Smooth muscle cell of the brain vasculature (primary cell): ENCODE measurements at places on chromosomes 2 and 18.

DNA sequence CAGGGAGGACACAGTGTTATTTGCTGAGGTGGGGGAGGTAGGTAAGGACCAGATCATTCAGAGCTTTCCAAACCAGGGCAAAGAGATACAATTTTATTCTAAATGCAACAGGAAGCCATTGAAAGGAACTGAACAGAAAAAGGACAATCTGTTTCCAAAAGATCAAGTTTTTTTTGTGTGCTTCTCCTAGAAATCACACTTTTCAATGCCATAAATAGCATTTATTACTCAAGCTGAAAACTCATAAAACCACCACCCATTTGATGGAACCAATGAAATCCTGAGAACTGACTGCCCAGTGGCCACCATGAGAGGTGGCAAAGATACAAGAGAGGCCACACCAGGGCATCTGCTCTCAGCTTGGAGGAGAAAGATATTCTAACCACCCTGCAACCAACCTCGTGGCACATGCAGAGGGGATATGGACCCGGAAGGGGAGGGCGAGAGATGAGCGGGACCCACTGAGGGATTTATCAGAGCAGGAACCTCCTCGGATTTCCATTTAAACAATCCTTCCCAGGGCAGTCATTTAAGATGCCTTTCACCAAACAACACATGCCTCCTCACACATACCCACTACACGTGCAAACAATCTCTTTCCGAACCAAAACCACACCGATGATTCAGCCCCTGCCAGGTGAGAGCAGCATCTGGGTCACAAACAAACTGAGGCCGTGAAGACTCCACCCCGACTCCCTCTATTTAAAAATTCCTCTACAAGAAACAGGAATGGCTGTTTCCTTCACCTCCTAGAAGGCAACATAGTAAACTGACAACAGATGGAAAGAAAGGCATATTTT lies 8.8 kb downstream of the CYB5A start:
- no peak for DNase-seq

DNA sequence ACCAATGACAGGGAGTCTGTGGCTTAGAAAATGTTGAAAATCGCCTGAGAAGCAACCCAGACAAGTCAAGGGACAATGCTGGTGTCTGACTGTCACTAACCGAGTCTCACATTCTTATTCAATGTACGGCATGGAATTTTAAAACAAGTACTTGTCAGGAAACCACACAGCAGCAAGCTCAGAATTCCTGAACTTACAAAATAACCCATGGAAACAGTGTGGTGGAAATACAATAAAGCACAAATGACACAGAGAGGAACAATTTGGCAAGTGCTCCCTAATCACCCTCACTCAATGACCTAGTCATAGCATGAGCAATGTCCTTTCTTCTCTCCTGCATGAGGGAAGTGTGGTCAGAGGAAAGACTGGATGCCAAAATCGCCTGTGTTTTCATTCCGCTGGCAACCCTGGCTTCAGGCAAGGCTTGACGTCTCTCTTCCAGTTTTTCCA lies 154.0 kb downstream of the SATB2 start:
- DNase-seq: no peak

GRCh38 chr2:20526708-20527107 lies 79.8 kb downstream of the RHOB start:
- no peak for DNase-seq

GRCh38 chr18:79197531-79197930 lies 128.3 kb downstream of the ATP9B start:
- DNase-seq: no peak

DNA sequence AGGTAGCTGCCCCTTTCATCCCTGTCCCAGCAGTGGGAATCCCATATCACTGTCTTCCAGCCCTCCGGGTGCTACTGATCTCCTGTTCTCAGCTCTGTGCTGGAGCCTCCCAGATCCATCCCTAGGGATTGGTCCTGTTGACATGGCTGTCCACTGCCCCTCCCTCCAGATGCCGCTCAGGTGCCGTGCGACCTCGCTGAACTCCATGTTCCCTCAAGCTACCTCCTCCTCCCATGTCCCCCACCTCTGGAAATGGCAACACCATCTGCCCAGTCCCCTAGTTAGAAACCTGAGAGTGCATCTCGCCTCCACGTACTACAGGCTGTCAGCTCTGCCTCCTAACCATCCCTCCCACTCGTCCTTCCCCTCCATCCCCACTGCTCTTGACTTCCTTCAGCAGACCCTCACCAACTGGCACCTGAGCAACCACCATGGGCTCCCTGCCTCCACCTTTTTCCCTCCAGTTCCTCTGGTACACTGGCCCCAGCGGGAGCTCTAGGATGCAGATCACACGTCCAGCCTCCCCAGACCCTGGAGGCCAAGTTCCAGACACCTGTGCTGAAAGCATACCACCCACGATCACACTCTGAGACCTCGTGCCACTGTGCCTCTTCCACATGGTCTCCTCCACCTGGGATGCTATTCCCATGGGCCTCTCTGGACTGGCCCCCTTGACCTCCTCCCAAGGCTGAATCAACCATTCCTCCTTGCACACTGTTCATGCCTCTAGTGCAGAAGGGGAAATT lies 106.8 kb downstream of the KLHL29 start:
- DNase-seq: no peak

- no peak for DNase-seq
These were observed 254.4 kb downstream of the KCNE4 start for GRCh38 chr2:223306371-223306770.

DNA sequence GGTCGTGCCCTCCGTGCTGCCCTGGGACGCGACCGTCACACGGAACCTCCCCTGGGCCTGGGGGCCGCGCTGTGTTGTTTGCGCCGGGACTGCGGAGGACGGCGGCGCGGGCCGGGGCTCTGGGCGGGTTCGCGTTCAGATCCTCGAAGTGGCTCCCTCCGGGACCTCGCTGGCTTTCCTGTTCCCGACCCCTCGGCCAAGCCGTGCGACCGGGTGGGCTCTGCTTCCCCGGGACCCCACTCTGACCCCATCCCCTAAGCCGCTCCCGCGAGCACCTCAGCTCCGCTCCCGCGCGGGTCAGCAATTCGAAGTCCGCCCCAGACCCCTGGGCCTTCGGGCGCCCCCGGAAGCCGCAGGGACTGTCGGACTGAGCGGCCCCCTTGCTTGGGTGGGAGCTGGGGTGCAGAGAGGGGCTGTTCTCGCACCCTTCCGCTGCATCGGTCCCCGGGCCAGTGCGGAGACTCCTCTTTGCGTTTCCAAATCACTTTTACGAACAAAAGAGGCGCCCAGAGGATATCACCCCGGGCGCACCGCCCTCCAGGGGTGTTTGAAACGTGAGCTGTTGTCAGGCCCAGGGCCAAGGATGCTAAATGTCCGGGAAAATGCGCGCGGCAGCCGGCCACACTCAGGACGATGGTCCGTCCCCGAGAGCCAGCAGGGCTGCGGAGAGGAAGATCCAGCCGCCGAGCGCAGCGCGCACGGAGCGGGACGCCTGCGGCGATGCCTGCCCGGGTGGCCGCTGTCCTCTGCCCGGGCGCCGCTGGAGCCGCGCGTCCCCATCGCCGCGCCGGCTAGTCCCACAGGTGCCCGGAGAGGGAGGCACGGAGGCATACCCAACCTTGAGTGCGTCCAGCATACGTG lies 73.5 kb downstream of the ZCCHC2 start:
- DNase-seq: no peak

DNA sequence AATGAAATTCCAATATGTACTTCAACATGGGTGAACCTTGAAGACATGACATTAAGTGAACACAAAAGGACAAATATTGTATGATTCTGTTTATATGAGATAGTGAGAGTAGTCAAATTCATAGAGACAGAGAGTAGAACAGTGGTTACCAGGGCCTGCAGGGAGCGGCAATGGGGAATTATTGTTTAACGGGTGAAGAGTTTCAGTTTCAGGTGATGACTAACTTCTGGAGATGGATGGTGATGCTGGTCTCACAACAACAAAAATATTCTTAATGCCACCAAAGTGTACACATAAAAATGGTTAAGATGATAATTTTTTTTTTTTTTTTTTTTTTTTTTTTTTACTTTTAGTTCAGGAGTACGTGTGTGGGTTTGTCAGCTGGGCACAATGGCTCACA lies 109.4 kb upstream of the TMEM200C start:
- DNase-seq: no peak

- DNase-seq: no peak
These were observed 54.2 kb upstream of the ZSWIM2 start for GRCh38 chr2:186903216-186903615.

DNA sequence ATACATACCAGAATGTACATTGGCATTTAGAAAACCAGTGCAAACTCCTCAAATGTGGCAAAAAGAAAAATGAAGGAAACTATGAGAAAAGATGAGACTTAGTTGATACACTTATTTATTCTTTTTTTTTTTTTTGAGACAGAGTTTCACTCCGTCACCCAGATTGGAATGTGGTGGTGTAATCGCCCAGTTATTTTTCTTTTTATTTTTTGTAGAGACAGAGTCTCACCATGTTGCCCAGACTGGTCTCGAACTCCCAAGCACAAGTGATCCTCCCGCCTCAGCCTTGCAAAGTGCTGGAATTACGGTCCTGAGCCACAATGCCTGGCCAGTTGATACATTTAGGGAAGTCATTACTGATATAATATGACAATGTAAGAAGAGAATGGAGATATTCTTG lies 274.2 kb upstream of the LRATD1 start:
- DNase-seq: no peak

DNA sequence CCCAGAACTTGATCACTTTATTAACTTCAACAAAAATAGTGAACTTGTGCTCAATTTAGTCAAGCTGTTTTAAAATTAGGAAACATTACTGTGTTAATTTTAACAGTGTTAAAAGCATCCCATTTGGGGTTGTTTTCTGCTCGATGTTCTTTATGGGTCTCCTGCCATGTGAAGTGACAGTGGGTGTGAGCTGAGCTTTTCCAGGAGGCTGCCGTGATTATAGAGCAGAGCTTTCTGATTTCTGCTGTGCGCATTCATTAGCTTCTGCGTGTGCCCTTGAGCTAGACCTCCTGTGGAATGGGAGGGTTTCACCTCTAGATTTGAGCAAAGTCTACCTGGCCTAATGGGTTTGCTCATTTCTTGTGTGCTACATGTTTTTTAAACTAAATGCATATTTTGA lies 121.5 kb downstream of the WDSUB1 start:
- no peak for DNase-seq

DNA sequence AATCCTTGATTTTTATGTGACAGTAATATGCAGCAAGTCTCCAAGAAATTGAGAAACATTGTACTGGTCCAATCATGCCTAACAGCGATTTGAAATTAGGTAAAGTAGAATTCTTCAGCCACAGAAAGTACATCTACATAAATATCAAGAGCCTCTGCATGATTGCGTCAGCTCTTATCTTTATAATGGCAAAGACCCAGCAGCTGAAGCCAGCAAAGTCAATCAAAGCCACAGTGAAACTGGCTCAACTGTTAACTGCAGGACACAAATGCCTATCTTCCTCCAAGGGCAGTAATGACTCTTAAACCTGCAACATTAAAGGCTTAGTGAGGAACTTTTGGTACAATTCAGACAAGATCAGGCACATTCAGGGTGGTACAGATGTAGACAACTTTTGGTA lies 102.5 kb downstream of the BARD1 start:
- no peak for DNase-seq

DNA sequence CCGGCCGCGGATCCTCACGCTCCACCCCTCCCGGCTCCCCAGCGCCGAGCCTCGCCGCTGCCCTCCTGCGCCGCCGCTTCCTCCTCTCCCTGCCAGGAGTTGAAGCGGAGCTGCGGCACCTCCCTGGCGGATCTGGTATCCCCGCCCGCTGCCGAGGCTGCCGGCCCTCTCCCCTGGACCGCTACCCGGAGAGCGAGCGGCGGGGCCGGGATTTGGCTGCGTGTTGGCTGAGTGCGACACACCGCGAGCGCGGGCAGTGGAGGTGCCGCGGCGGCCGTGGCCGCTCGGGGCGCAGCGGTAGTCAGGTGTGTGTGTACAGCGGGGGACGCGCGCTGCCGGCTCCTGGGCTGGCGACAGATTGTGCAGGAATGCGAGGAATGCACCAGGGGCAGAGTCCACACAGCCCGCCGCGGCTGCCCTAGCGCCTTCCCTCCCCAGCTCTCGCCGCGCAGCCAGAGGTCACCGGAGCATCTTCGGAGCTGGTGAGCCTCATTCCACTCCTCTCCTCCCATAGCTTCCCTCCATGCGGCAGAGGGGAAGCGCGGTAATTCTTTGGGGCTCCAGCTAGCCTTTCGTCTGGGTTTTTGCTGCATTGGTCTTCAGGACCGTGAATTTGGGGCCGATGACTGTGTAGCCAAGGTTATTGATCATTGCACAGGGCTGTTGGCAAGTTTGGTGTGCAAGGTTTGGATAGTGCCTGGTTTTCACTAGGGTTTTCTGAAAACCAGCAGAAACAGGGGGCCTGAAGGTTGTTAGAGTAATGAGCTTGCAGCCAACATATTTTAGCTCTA lies 1.3 kb downstream of the PKP4 start:
- DNase-seq: no peak

DNA sequence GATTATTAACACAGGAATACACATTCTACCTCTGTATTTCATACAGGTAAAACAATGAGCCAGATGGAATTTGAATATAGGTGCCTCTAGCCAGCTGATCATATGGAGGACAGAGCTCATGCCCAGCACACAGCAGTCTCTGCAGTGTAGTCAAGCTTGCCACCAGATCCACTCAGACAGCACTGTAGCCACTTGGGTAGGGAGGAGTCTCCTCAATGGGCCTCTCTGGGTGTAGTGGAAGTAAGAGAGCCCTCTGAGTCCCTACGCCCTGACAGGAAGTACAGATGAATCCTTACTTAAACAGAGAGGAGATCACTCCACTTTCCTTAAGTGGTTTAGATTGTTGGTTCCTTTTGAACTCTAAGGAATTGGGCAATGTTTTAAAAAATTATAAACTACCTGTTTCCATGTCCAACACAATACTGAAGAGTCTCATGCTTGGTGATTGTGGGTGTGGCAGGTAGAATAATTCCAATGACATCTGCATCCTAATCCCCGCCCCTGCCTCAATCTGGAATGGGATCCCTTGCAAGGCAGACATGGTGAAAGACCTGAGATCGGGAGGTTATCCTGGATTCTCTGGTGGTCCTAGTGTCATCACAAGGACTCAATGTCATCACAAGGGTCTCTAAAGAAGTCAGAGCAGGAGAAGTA lies 23.0 kb upstream of the TMEM200C start:
- DNase-seq: no peak

GRCh38 chr2:174330945-174331594 lies 3.7 kb upstream of the SP9 start:
- DNase-seq: no peak

DNA sequence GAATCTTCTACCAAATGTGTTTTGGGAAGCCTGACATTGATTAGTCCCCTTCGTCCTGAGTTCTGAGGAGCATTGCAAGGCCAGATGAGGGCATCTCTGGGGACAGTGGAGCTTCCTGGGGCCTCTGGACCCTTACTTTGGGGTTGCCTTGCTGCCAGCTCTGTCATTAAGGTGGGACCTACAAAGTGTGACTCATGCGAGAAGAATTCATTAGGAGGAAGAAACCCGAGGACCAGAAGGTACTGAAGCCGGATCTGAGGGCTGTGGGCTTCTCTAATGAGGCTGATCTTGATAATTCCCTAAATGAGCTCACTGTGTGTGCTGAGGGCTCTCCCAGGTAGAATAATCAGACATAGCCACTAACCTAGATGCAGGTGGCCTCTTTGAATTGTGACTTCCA lies 695 bp upstream of the SCYGR2 start:
- DNase-seq: no peak

GRCh38 chr2:38097258-38097987 lies 21.5 kb upstream of the CYP1B1 start:
- no peak for DNase-seq
